ENCODE measurements at places on chromosomes 4 and X.
A peak's percentile ranks its signal among the peaks of the same experiment; 100 is the strongest.

GRCh38 chr4:13484749-13485221 is 645 bp upstream of the RAB28 start:
- peak; percentile 54 for DNase-seq

GRCh38 chrX:149021159-149021558 is 483.9 kb downstream of the IDS start:
- DNase-seq, result no peak

DNA sequence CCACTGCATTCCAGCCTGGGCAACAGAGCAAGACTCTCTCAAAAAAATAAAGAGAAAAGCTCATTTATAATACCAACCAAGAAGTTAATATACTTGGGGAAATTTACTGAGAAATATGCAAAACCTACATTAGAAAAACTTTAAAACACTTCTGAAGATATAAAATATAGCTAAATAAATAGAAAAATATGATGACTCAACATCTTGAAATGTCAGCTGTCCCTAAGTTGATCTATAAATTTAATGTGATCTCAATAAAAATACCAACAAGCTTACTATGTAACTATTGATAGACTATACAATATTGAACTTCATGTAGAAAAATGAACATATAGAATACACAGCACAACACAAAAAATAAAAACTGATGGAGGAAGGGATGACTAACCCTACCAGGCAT is 87.5 kb upstream of the INTU start:
- no peak for DNase-seq

GRCh38 chr4:40686081-40686913 is 56.6 kb upstream of the RBM47 start:
- DNase-seq, result no peak

- no peak for DNase-seq
Observed at GRCh38 chr4:664713-665231, 9.3 kb downstream of the ATP5ME start.

DNA sequence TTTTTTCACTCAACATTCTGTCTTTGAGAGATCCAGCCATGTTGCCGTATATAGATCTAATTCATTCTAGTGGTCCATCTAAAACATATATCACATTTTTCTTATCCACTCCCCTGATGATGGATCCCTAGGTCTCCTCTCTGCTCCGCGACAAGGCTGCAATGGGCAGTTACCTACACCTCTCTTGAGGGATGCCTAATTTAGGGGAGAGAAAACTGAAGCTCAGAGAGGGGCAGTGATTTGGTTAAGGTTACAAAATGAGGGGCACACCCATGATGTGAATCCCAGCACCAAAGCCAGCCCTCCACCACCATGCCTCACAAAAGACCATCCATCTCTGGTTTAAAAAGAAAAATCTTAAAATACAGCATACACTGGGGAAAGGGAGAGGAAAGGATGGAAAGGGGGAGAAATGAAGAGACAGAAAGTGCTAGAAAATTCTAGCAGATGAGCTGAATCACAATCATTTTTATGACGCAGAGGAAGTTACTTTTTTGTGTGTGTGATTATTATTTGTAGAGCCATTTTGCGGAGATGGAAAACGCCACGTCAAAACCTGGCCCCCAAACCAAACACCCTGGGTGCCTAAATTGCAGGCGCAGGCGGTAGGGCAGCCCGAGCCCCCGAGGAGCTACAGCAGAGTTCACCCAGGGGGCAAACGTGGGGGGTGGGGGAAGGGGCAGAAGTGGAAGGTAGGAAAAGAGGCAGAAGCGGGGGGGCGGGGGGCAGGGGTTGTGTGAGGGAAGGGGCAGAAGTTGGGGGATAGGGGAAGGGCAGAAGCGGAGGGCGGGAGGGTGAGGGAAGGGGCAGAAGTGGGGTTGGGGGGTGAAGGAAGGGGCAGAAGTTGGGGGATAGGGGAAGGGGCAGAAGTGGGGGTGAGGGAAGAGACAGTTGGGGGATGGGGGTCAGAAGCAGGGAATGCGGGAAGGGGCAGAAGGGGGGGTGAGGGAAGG is 1.3 kb upstream of the TSPYL2 start:
- DNase-seq, result peak; percentile 45

DNA sequence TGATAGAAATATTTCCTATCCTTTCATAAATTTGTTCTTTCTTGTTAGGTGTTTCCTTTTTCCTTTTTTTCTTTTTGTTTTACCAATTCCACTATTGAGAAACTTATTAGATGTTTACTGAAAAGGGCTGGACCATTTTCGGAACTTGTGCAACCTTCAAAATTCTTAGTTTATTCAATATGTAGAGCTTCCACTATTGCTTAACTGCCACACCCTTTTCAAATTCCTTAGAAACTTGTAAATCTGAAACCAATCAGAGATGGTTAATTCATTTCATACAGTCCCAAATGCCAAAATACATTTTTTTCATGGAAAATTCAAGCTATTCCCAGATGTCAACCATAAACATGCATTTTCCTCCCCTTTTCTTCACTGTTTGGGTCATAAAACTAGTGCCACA is 66.1 kb upstream of the SLC39A8 start:
- DNase-seq, result no peak

DNA sequence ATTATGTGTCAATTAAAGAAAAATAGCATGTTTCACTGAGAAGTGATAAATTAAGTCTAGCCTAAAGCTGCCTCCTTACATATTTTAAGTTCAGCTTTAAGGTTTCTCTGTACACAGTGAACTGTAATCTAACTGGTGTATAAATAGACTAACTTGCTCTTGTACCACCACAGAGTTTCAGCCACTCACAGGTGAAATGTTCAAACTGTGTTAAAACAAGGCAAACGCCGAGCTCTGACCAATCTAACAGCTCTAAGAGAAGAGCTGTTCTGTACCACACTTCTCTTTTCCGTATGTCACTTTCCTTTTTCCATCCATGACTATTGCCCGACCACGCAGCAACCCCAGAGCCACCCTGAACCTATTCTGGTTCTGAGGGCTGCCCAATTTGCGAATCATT is 64.5 kb downstream of the DCHS2 start:
- DNase-seq, result no peak

GRCh38 chr4:169070895-169071218 is 60.8 kb upstream of the CBR4 start:
- no peak for DNase-seq

DNA sequence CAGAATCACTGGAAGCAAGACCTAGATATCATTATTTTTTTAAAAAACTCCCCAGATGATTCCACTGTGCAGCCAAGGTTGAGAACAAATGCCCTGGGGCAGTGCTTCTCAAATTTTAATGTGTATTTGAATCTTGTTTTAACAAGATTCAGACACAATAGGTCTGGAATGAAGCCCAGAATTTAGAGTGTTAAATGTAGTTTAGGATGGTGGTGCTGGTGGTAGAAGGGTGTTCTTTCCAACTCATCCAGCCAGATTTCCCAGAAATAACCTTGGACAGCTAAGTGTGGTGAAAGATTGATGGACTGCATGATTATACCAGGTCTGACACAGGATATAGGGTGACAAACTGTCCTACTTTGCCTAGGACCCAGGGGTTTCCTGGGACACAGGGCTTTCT is 120.1 kb upstream of the MED14 start:
- no peak for DNase-seq

DNA sequence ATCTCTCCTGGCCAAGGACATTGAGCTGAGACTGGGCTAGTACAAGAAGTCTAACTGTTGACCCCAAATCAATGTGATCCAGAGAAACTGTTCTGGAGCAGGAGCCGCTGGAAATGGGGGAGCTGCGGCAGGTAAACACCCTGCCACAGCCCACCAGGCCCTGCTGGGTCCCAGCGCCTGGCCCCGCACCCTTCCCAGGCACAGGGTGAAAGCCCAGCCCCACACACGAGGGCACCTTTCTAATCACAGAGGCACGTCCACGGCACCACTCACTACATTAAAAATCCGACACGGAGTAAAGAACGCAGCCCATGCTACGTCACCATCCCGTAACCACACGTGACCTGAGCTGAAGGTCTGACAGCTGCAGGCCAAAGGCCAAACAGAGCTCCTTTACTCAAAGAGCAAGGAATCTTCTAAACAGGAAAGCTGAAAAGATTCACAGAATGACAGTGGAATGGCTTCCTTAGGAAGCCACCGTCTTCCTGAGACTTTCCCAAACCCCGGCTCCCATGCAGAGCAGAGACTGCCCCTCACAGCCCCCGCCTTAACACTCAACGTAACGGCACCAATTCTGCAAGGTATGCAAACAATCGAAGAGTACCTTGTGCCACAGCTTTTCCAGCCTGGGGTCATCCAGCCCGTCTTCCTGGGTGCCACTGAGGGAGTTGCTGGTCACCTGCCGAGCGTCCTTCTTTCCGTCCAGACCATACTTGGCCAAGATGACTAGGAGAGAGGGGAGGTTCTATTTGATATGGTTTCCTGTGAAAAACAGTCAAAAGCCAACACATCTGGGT is 12.6 kb downstream of the LRPAP1 start:
- no peak for DNase-seq

- DNase-seq, result no peak
Observed at GRCh38 chr4:34850968-34851367, 1393.3 kb downstream of the ARAP2 start.

GRCh38 chr4:66266035-66266434 is 595.7 kb upstream of the EPHA5 start:
- DNase-seq, result no peak

- no peak for DNase-seq
Observed at GRCh38 chr4:1031956-1032795, 20.8 kb downstream of the FGFRL1 start.

DNA sequence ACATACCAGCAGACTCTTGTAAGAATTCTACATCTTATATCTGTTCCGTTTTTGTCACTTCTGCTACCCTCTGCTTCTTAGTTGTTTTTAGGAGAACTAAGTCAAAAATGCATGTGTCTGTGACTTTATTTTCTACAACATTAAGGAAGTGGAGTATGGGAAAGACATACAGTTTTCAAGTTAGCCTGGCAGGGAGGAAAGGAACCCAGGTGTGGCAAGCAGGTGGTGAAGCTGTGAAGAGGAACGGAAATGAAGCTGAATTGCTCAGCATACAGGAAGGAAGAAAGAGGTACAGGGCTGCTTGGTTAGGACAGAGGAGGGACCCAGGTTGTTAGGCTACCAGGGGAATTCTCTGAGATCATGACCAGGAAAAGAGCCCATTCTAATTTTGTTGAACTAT is 9.4 kb downstream of the GPRIN3 start:
- DNase-seq, result peak; percentile 42

GRCh38 chr4:118941149-118941548 is 52.5 kb downstream of the SYNPO2 start:
- no peak for DNase-seq

DNA sequence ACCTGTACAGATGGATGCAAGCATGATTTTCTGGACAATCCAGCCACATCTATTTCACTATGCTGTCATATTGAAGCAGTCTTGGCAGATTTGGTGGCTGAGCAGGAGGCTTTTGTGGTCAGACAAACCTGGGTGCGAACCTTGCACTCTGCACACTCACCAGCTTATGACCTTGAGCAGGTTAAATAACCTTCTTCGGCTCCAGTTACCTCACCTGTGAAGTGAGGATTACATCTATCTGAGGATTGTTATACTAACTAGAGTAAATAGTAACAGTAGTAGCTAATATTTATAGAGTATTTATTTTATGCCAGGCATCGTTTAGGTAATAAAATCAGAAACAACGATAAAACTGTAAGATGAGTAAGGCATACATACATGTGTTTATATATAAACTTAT is 150.0 kb downstream of the PPP3CA start:
- DNase-seq, result no peak

GRCh38 chr4:3250956-3251690 is 2.2 kb downstream of the MSANTD1 start:
- no peak for DNase-seq

- DNase-seq, result no peak
Observed at GRCh38 chrX:41981481-41982013, 58.2 kb upstream of the CASK start.

GRCh38 chr4:176090115-176090514 is 24.5 kb downstream of the WDR17 start:
- DNase-seq, result peak; percentile 38

DNA sequence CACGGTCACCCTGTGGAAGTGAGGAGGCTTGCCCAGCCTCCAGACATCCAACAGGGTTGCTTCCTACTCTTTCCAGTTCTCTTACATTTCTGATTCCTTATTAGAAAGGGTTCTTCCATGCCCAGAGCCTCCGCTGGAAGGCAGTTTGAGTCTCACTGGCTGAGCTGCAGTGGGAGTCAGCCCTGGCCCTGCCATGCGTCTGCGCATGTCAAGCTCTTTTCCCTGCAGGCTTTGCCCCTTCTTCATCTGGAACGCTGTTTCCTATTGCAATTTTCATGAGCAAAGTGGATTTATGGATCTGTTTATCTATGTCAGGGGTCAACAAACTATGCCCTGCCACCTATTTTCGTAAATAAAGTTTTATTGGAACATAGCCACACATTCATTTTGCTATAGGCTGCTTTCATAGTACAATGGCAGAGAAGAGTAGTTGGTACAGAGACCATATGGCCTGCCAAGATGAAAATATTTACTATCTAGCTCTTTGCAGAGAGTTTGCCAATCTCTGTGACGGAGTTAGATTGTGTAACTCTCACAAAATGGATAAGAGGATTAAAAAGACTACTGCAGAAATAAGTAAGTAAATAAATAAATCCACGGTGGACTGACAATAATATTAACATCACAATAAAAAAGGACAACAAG is 3.9 kb upstream of the CHRNA9 start:
- no peak for DNase-seq

DNA sequence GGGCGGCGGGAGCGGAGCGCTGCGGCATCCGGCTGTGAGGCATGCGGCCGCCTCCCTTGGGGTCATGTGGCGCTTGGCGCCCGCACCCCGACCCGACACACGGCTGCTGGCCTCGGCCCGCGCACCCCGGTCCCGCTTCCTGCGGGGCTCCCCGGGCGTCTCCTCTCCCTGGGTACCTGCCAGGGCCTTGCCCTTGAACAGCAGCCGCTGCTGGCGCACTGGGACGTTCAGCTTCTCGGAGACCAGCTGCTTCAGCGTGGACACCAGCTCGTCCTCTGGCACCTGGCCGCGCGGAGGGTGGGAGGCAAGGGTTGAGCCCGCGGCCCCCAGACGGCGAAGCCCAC is 391 bp downstream of the UBL4A start:
- peak; percentile 20 for DNase-seq

DNA sequence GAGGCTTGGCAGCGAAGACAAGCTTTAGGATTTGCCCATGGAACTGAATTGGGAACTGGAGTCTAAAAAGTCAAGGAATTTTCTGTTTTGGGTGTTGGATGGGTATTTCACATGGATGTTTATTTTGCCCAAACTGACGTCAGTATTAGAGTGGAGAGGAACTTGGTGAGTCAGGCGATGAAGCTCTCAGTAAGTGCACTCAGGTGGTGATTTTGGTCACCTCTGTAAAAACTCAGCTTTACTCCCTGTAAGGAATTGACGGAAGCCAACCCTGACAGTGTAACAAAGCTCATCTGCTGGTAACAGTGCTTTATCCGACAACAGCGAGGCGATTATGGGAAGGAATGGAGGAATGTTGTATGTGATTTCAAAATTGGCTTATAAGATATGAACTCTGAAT is 77.0 kb upstream of the PGRMC2 start:
- no peak for DNase-seq

GRCh38 chr4:145840162-145840768 is 98.4 kb downstream of the ZNF827 start:
- no peak for DNase-seq

Data from CD4-positive, alpha-beta T cell treated with Interferon gamma for 1 hour (primary cell).